ENCODE measurements at places on chromosomes 7 and 10.

DNA sequence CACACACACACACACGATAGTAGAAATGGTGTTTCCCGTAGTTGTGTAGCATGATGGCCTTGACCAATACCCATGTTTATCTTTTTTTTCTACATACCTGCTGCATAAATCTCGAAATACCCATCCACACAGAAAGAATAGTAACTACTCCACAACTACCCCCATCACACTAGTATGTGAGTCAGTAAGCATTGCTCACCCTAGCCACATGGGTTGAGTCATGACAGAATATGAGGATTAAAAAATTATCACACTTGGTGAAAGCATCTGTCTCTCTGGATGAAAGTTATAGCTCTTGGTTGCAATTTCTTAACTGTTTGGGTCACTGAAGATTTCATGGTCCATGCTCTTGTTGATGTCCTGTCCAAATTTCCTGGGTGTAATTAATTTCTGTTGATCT lies 103.4 kb upstream of the MDFIC start:
- DNase-seq: no peak

DNA sequence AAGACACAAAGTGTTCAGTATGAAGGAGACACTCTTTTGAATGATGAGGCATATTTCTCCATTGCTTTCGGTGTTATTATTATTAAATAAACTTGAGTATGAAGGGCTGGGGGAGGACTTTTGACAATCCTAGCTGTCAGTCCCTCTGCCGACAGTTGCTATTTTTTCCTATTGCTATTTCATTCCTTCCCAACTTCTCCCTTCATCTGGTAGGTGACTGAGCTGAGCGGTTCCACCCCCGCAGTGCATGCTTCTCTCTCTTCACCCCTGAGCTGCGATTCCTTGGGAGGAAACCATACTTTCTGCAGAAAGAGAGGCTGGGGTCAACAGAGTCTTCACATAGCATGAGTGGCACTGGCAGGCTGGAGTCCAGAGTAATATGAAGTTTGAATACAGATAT lies 261.2 kb upstream of the TAC1 start:
- DNase-seq: no peak

DNA sequence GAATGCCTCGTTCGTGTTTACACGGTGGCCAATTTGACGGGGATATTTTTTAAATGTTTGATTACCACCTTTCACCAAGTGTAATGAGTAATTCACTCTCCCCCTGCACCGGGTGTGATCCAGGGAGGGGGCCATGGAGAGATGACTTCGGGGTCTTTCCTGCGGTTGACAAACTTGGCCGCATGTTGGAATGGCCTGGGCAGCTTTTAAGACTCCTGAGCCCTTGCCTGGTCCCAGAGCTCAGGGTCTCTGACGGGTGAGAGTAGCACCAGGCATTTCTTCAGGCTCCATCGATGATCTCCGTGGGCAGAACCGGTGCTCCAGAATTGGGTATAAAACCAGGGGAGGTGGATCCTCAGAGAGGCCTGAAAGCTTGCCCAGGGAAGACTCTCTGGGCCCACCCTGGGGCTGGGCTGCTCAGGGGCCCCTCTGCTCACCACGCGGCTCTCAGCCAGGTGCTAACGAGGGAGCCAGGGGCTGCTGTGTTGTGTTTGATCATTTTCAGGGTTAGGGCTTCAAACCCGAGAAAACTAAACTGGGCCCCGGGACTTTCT lies 882 bp downstream of the ZNF282 start:
- DNase-seq: no peak

- DNase-seq: no peak
These were observed 186.6 kb downstream of the DNAJB6 start for GRCh38 chr7:157523371-157523765.

DNA sequence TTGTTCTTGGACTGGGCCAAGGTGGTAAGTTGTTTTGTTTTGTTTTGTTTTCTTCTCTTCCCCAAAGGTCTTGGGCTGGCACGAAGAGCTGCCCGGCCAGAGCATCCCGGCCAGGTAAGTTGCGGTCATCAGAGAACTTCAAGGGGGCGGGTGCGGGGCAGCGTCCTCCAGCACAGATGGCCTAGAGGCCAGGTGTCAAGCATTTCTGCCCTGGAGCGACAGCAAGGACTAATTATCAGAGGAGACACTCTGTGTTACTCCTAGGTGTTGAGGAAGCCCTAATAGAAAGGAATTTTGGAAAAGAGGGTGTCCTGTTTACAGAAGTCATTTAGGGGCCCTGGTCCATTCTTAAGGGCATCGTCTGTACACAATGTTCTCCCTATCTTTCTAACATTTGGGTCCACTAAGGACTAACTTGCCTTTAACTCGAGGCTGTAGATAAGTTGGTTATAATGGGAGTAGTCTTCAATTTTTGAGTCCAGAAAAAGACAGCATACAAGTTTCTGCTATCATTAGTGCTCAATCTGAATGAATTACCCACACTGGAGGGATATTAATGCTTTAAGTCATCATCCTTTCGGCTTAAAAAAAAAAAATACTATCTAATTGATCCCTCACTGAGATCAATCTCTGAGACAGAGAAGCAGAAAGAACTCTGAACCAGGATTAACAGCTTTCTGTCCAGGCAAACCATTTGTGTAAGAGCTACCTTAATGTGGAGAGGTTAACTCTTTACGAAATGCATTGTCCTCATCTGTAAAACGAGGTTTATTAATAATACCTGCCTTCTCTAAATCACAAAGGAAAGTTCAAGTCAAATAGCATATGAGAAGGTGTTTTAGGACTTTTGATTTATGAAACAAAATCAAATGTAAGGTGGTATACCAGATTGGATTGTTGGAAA lies 1.5 kb downstream of the ITGB8 start:
- DNase-seq: no peak

GRCh38 chr10:131025333-131025732 lies 286.2 kb downstream of the TCERG1L start:
- no peak for DNase-seq

DNA sequence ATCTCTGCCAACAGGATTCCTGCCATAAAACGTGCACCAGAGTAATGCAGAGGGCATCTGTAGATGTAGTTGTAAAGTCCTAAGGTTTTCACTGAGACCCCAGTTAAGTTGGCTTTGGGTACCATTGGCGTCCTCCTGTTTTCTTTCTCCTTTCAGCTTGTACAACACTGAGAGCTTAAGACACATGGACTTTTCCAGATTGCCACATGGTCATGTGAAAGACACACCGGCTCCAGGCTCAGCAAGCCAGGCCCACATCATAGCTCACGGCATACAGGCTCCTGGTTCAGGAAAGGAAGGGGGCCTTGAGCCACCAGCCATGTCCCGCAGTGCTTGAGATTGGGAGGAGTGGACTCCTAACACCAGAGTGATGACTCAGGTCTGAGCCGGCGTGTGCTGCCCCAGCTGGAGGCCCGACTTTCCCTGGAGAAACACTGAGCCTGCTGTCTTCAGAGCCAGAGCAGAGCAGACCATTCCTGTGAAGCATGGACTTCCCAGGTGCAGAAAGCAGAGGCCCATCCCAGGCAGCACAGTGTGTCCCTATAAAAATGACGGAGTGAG lies 252.7 kb downstream of the PRPF18 start:
- no peak for DNase-seq

DNA sequence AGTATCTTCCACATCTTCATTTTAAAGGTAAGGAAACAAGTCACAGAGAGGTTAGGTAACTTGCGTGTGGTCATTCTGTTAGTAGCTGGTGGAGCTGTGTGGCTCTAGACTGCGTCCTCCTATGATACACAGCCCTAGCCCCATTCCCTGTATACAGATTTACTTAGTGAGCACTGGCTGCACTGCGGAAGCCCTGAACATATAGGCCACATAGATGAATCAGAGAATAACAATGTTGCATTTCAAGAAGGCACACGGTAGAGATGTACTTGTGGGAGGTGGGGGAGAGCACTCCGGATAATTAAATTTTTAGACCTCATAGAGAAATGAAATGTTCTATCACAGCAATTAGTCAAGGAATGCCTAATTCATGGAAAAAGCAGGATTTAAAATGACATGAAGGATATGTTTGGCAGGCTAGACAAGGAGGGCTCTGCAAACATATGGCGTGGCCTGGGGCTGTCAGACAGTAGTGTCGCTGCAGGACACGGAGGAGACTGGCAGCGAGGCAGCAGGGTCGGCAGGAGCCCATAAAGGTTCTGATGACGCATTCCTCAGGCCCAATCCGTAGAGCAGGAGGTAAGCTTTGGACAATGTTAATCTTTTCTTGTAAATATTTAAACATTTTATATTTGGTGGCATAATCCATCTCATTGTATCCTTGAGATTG lies 29.5 kb downstream of the RAB11FIP2 start:
- DNase-seq: no peak

DNA sequence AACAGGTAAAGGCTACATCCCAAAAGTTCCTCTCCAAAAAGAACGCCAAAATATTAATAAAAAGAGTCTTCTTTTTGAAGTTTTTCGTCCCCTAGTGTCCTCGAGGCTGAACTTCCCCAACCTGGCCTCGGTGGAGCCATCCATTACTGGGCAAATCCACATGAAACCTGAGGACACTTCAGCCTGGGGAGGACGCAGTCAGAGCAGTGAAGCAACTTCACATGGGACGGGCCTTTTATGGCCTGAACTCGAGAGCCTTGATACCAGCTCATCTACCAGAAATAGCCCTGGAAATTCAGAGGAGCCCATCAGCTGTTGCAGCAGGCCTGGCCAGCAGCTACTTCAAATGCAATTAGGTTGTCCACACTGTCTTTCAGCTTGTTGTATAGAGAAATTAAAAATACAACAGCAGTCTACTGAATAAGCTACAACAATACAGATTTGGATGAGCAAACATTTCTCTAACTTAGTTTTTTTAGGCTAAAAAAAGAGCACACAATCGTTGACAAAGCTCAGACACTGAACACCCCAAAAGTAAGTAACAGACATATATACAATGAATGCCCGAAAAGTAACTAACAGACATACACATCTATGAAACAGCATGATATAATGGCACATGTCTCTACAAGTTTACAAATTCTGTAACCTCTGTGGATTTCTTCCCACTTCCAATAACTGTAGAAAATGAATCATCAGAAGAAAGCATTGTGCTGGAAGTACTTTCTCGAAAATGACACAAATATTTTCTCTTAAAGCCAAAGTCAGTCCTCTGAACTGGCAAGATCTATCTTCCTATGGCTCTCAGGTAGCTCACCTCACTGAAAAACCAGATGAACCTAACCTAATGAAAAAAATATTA lies at the start of gene SVIL:
Gene SVIL, minus strand, starts transcription at position 208 of the 862 bp plus-strand sequence. CDS start 79,913 bp downstream, outside the sequence.
- DNase-seq: no peak

GRCh38 chr7:18213652-18214051 lies 186.0 kb upstream of the PRPS1L1 start:
- no peak for DNase-seq

GRCh38 chr10:122462533-122463465 lies 1.4 kb downstream of the HTRA1 start:
- no peak for DNase-seq

Measured in NCI-H2171 (cell line).